ENCODE measurements at places on chromosomes 11 and 22.

GRCh38 chr11:129249923-129250322 is 57.8 kb upstream of the ARHGAP32 start:
- no peak for DNase-seq

- DNase-seq, result no peak
Observed at GRCh38 chr11:44533921-44534711, 31.3 kb upstream of the CD82 start.

- no peak for DNase-seq
Observed at GRCh38 chr11:79896258-79896657, 455.4 kb upstream of the TENM4 start.

- DNase-seq, result no peak
Observed at GRCh38 chr22:38033522-38034277, 23.5 kb upstream of the PICK1 start.

DNA sequence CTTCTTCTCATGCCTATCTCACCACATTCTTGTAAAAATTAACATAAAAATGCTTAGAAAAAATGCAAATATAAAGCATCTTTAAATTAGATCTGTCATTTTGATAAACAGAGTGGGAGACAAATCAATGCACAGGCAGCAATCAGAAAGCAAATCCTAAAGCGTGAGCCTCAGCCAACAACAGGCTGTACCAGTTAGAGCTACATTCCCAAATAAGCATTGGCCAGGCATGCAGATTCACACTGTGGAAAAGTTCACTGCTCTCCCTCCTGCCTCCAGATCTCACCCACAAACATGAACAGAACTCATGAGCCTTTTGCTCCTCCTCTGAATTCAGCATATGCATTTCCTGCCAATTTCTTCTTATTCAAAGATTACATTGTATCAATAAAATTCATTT is 115.2 kb upstream of the FAT3 start:
- no peak for DNase-seq
